Tibial nerve (tissue), 4 donors: ENCODE measurements at places on chromosomes 3 and 15. TPM values are rescaled to one million over a fixed set of nuclear protein-coding genes. Genes with fewer than 3 reads are reported as not detected.

GRCh38 chr15:26298010-26298658, 435.0 kb upstream of the ATP10A start:
- no peaks in the 10 kb centered on the region for H3K36me3 ChIP-seq
- DNase-seq: no peak
- H3K4me1 ChIP-seq: no peaks in the 10 kb centered on the region
- no peak overlapping the region for H3K4me3 ChIP-seq
- no peaks in the 10 kb centered on the region for H3K27me3 ChIP-seq
- no peak overlapping the region for H3K27ac ChIP-seq

GRCh38 chr3:60206206-60206605, 1045.0 kb downstream of the FHIT start:
- no peak overlapping the region for H3K4me3 ChIP-seq
- no peak for DNase-seq
- no peaks in the 10 kb centered on the region for H3K36me3 ChIP-seq

DNA sequence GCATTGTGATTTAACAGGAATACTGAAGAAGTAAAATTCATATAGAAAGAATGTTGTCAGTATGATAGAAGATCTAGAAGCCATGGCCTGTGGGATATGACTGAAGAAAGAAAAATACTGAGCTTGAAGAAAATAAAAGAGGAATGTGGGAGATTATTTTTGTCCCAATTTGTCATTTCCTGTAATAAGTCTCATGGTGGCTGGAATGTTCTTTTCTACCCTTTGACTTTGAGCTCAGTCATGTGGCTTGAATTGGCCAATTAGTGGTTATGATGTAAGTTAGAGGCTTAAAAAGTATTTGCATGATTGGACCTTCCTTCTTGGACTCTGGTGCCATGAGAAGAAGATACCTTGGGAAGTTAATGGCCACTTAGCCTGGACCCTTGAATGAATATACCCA, 14.1 kb downstream of the APH1B start:
- H3K36me3 ChIP-seq: no peaks in the 10 kb centered on the region
- H3K4me3 ChIP-seq: no peak overlapping the region
- no peaks in the 10 kb centered on the region for H3K27me3 ChIP-seq

GRCh38 chr3:66426135-66426534, 74.7 kb downstream of the LRIG1 start:
- H3K27ac ChIP-seq: no peak overlapping the region
- H3K4me1 ChIP-seq: peaks cover 13% of the 10 kb centered on the region
- H3K27me3 ChIP-seq: no peaks in the 10 kb centered on the region
- H3K4me3 ChIP-seq: no peak overlapping the region
- H3K36me3 ChIP-seq: peaks cover 18% of the 10 kb centered on the region
- DNase-seq: no peak

Gene TGM4
- not detected for total RNA-seq
